HEK293T (cell line): ENCODE measurements at places on chromosomes 6 and 20.

- DNase-seq: no peak
Observed at GRCh38 chr6:167833396-167833763, 6.7 kb downstream of the AFDN start.

GRCh38 chr6:119734227-119734626, 384.7 kb upstream of the MAN1A1 start:
- no peak for DNase-seq

DNA sequence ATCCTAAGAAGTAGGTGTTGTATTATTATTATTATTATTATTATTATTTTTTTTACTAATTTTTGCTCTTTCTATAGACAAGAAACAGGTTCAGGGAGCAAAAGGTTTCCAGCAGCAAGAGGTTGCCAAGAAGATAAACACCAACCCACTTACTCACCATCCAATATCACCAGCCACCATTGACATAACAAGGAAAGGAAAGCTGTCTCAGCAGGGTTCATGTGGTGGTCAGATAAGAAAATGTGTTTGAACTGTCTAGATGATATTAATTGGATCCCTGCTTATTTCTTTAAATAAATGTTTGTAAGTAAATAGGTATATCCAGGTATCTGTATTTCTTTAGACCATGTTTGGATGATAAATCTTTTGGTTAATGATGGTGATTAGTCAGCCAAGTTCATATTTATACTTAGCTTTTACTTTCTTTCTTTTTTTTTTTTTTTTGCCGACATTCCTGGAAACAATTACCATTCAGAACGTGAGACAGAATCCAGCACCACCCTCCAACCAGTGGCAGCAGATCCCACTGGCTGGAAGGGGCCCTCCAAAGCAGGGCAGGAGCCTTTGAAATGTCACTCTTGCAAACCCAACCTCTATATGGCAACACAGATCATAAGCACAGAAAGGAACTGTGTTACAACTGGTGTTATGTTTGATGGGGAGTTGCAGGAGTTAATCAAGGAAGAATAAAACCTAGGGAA, 139.2 kb upstream of the ECI2 start:
- no peak for DNase-seq

DNA sequence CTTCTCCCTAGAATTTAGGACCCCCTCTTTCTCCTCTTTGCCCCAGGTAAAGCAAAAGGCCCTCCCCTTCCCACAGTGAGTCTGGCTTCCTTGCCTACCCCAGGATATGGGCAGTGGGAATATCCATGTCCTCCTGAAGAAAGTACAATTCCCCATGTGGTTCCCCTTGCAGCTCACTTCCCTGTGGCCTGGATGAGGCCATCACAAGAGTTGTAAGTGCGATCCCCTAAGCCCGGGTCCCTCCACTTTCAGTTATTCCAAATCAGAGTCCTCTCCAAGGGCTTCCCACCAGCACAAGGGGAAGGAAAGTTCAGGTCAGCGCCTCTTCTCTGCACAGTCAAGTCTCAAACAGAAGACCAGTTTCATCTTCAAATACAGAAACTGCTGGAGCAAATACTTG, 10.2 kb upstream of the PTPN1 start:
- no peak for DNase-seq

DNA sequence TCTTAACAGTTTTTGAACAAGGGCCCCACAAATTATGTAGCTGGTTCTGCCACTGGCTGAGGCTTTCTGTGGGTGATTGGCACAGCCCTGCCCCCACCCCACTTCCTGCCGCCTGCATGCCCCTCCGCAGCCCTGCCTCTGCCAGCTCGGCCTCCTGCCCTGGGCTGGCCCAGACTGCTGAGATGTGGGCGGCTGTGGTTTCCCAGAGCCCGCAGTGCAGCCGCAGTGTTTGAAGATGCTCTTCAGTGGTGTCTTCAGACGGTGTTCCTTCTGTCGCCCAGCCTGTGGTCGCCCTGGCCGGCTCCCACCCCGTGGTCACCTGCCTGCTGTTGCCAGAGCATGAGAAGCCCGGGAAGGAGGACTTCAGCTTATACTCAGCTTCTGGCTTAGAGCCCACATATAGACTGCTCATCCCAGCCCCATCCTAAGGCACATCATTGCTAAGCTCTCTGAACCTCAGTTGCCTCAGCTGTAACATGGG, 154.3 kb downstream of the VEGFA start:
- DNase-seq: no peak

DNA sequence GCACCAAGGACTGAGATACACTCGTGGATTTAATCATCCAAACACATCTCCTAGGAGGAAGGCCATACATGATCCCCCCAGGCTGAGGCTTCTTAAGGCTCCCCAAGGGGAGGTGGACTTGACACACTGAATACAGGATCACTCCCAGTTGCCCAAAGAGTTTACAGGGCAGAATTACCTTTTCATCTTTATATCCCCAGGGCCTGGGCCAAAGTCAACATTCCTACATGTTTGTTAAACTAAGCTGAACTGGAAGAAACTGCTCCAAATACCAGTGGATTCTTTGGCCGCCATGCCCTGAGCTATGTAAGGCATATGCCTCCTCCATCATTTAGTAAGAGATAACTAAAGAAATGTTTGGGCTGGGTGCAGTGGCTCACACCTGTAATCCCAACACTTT, 22.2 kb upstream of the SERPINB1 start:
- DNase-seq: no peak

- DNase-seq: no peak
Observed at GRCh38 chr6:137473598-137473997, 20.6 kb downstream of the OLIG3 start.

GRCh38 chr6:113825781-113826180, 31.4 kb upstream of the MARCKS start:
- no peak for DNase-seq

- no peak for DNase-seq
Observed at GRCh38 chr6:5490501-5491069, 229.3 kb downstream of the FARS2 start.

- no peak for DNase-seq
Observed at GRCh38 chr20:58366866-58367265, 22.2 kb upstream of the VAPB start.

DNA sequence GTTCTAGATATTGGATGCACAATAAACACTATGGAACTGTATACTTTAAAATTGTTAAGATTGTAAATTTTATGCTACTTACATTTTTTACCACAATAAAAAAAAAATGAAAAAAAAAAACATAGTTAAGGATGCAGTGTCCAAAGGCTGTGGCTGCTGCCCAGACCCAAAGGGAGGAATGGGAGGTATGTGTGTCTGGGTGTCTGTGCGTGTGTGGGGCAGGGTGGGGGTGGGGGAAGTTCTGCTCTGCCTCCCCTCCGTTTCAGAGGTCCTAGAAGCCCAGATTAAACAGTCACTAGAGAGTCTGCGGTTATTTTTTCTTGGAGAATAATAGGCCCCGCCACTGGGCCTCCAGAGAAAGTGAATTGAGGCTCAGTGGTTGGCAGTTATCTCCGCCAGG, 136.4 kb upstream of the ARMC2 start:
- no peak for DNase-seq
